ENCODE measurements at places on chromosomes 16 and 17.

- DNase-seq = no peak
Observed at GRCh38 chr17:31568539-31568938, 177.1 kb downstream of the RAB11FIP4 start.

DNA sequence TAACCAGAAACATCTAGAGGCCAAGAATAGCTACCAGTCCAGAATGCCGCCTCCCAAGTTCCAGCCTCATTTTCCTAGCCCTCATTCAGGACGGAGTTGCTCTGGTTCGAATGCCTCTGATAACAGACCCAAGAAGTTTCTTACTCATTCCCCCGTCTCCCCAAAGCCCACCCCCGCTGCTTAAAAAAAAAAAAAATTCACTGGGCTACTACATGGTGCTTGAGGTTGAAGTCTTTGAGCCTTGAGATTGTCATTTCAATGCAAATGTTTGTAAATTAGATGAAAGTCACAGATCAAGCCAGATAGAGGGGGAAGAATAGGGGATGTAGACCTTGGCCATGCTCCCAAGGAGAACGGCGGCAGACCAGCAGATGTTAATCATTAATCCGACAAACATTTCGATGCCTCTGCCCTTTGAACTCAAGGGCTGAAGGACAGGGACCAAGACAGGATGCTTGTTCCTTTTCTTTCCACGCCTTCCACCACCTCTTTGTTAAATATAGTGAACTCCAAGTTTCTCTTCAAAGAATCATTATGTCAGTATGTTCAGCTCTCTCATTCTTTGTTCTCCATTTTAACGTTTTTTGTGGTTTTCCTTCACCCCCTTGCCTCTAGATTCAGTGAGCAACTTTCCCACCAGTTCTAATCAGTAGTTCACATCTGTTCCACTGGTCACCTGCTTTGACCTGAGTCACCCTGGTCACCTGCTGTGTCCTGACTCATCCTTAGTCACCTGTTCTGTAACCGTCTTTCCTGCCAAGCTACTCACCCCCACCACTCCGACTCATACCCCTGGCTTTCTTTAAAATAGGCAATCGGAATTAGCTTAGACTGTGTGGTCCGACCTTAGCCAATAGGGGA lies 190.3 kb downstream of the CPPED1 start:
- no peak for DNase-seq

GRCh38 chr16:84973236-84973635 lies 38.1 kb downstream of the ZDHHC7 start:
- no peak for DNase-seq

GRCh38 chr16:74034862-74035261 lies 261.8 kb upstream of the PSMD7 start:
- DNase-seq = no peak

- no peak for DNase-seq
Observed at GRCh38 chr17:74579900-74580299, 12.2 kb downstream of the CD300LD start.

DNA sequence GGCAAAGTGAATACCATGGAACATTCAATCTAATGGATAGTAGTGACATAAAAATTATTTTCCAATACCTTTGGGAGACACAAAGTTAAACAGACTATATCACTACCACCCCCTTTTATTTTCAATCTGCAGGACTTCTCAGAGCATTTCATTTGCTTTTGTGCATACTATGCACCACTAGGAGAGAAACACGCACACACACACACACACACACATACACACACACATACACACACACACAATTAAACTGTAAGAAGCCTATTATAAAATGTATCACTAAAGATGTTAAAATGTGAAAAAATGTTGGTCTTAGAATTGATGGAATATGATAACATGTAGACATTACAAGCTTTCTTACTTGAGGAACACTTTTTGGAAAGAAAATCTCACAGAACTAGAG lies 331.4 kb downstream of the CA10 start:
- DNase-seq = no peak
